Fibroblast of villous mesenchyme (primary cell): ENCODE measurements at places on chromosomes 13 and 19.

- no peak for DNase-seq
Observed at GRCh38 chr19:9673912-9674662, 813 bp downstream of the ZNF562 start.

- no peak for DNase-seq
Observed at GRCh38 chr13:100297413-100297812, 208.5 kb downstream of the PCCA start.

DNA sequence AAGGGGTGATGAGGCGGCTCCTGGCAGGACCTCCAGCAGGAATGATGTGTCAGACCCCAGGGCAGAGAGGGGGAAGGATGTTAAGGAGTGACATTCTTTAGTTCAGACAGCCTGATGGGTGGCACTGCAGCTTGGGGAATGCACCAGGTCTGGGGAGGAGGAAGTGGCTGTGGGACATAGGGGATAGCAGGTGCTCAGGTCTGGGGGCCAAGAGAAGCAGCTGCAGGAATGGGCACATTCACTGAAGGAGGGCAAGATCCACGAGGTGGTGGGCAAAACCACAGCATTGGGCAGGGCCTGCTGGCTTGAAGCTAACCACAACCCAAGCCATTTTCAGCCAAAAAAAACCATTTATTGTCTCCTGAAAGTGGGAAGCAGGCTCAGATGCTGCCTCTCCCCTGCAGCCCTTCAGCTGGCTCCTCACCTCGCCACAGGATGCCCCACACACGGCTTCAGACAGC lies 26.5 kb downstream of the COMP start:
- no peak for DNase-seq

DNA sequence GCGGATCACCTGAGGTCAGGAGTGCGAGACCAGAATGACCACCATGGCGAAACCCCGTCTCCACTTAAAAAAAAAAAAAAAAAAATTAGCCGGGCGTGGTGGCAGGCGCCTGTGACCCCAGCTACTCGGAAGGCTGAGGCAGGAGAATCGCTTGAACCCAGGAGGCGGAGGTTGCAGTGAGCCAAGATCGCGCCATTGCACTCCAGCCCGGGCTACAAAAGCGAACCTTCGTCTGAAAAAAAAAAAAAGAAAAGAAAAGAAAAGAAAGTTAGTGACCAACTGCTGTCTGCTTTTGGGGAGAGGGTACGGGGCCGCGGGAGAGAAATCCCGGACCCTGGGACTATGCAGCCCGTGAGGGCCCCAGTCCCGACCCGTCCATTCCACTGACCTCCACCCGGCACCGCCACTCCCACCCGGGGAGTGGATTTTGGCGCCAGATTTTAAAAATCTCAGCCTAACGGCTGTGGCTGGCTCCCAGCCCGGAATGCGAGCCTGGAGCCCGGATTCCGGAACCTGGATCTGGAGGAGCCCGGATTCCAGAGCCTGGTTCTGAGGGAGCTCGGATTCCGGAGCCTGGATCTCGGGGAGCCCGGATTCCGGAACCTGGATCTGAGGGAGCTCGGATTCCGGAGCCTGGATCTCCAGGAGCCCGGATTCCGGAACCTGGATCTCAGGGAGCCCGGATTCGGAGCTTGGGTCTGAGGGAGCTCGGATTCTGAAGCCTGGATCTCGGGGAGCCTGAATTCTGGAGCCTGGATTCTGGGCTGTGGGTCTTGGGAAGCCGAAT lies 6.1 kb upstream of the LMNB2 start:
- DNase-seq = peak; percentile 96

GRCh38 chr19:42028304-42029216 lies 34.5 kb upstream of the ATP1A3 start:
- DNase-seq = no peak
